Tibial artery (tissue), 4 donors: ENCODE measurements at places on chromosomes 12 and 14.

DNA sequence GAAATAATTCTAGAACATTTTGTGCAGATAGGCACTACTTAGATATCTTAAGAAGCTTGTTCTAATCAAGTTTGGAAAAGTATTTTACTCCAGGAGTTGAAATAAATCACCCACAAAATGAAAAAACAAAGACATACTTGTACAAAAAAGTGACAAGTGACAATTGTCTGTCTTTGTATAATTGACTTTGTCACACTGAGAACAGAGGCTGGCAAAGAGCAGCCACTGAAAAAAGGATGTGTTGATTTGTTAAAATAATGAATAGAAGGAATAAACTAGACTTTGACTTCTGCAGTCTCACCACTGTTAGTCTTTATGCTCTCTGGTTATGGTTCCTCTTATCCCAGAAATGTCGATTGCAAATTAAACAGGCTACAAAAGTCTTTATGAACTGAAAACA is 77.6 kb downstream of the PTPRR start:
- no peak for DNase-seq

- DNase-seq = no peak
Observed at GRCh38 chr12:130849561-130850417, 10.7 kb upstream of the STX2 start.

GRCh38 chr14:82779301-82779700 is 1245.6 kb upstream of the SEL1L start:
- no peak for DNase-seq

GRCh38 chr14:31430634-31431264 is 10.4 kb upstream of the HEATR5A start:
- DNase-seq = no peak

DNA sequence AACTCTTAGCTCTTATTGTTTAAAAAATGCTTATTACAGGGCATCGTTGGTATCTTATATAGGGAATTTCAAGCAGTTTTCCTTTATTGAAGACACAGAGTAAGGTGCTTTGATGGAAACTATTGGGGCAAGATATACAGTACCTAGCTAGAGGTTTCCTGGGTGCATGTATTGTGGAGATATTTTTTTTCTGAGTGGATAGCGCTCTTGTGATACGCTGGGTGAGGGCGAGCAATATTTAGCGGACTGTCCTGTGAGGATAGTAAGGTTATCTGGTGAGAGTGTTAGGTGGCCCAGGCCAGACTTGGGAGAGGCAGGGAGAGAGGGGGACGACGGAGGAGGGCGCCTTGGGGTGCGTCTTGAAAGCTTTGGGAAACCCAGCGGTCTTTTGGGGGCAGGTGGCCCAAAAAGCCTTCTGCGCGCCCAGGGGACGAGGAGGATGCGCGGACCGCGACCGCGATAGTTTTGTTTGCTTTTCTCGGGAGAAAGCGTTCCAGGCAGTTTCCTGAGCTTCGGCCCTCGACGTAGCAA is 596 bp upstream of the BICD1 start:
- no peak for DNase-seq
